ENCODE measurements at places on chromosomes 3 and 15.

DNA sequence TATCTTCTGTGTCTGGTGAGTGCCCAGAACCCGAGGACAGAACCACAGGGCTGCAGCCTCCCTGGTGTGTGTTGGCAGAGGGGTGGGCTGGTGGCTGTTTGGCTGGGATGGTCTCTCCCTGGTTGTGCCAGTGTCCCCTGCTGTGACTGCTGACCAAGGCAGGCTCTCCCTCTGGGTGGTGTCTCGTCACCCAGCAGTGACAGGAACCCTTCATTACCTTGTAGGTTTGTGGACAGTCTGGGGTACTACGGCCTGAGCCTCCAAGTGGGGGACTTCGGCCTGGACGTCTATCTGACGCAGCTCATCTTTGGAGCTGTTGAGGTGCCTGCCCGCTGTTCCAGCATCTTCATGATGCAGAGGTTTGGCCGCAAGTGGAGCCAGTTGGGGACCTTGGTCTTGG, 6.4 kb upstream of the SLC22A14 start:
- no peak for DNase-seq

DNA sequence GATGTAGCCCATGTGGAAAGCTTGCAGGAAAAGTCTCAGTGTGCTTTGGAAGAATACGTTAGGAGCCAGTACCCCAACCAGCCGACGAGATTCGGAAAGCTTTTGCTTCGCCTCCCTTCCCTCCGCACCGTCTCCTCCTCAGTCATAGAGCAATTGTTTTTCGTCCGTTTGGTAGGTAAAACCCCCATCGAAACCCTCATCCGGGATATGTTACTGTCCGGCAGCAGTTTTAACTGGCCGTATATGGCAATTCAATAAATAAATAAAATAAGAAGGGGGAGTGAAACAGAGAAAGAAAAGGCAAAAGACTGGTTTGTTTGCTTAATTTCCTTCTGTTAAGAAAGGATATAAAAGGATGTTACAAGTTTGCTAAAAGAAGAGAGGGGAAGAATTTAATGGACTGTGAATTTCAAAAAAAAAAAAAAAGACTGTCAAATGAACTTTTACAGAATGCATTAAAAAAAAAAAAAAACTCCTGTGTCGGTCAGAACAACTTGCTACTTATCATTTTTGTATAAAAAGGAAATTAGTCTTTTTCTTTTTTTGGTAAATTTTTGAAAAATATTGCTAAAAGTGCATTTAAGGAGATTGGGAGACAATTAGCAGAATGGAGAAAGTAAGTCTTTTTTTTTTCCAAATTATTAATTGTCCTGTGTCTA, 7.0 kb downstream of the NR2F2 start:
- no peak for DNase-seq

DNA sequence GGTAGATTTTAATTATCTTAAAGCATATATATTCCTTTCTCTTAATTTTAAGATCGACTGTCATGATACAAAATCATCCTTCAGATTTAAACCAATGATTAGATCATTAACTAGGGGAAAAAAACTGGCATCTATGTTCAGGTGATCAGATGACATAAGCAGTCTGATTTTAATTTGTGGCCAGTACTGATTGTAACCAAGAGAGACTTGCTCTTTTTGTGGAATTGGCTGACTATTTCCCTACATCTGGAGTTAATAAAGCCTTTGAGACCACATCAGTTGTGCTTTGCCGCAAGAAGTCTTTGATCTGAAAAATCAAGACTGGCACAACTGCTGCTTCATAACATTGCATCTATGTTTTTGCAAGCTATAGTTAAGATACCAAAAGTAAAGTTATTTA, 148.4 kb upstream of the CGNL1 start:
- DNase-seq = no peak

DNA sequence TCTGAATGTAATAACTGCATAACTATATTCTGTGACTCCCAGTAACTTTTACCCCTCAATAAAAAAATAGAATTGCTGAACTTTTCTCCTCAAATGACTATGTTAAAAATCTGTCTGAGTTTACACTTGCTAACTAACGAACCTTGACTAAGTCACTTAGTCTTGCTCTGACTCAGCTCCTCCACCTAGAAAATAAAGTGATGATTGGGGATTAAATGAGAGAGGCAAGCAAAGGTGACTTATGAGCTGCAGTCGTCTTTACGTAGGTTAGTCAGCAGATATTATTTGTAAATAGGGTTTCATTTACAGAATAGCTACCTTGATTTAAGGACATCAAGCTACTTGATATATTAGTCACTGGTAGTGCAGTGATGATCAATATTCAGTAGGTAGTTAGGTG, 476.9 kb downstream of the MECOM start:
- DNase-seq = no peak

- no peak for DNase-seq
These were observed 138.4 kb upstream of the TBL1XR1 start for GRCh38 chr3:177335728-177336127.

- no peak for DNase-seq
These were observed 253.1 kb downstream of the CGGBP1 start for GRCh38 chr3:87805670-87806069.

- DNase-seq = no peak
These were observed 756.4 kb upstream of the NR2F2 start for GRCh38 chr15:95574053-95574452.

DNA sequence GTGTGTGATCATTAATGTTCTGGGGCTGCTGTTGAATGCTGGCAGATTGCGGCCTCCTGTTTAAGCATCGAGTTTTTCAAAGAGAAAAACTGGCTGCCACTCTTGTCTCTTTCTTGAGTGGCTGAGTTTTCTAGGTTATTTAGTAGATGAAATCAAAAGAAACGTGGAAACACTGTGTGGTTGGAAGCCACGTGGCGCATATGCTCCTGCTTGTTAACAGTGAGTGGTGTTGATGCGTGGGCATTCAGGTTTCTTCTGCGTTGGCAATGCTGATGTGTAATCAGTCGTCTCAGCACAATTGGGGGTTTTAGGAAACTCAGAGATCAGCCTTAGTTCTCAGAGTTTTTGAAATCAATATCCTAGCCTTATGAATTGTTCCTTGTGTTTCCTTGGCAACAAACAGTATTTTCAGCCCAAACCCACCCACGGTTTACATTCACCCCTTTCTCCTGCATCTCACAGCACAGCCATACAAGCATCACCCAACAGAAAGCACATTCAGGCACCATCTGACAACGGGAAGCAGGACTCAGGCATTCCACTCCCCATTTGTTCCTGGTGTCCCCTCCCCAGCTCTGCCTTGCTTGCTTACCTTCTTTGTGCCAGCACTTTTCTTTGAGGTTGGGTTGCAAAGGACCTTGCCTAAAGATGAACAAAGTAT, 74.7 kb downstream of the SEC22A start:
- no peak for DNase-seq

DNA sequence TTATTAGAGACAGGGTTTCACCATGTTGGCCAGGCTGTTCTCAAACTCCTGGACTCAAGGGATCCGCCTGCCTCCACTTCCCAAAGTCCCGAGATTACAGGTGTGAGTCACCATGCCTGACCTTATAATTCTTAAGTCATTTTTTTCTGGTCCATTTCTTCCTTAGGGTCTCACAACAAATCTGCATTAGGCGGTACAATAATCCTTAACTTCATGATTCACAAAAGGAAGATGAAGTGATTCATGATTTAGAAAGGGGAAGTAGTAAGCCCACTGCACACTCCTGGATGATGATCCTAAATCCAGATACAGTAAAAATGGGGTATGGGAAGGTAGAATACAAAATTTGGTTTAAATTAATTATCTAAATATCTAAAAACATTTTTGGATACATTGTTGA, 45.0 kb upstream of the TKT start:
- DNase-seq = no peak

- DNase-seq = no peak
These were observed 39.2 kb upstream of the GOLIM4 start for GRCh38 chr3:168134931-168135330.

GRCh38 chr3:50612970-50613846, 1.6 kb upstream of the CISH start:
- no peak for DNase-seq

DNA sequence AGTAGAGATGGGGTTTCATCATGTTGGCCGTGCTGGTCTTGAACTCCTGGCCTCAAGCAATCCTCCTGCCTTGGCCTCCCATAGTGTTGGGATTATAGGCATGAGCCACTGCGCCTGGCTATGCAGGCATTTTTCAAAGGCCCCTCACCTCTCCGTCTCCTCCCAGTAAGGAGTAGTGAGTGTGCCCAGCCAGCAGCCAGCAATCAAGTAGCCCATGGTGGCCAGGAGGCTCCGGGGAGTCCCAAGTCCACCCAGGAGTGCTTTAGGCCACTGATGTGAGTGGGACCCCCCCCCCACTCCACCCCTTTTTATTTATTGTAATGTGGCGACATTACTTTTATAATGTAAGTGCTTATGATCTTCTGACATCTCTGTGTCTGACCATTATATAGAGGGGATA, 8.1 kb downstream of the ISG20 start:
- no peak for DNase-seq

GRCh38 chr3:136990826-136991225, 33.0 kb downstream of the IL20RB start:
- no peak for DNase-seq

- no peak for DNase-seq
These were observed 138.9 kb upstream of the SLC7A14 start for GRCh38 chr3:170724599-170725280.

- DNase-seq = no peak
These were observed 108.0 kb downstream of the MFSD1 start for GRCh38 chr3:158909870-158910269.

DNA sequence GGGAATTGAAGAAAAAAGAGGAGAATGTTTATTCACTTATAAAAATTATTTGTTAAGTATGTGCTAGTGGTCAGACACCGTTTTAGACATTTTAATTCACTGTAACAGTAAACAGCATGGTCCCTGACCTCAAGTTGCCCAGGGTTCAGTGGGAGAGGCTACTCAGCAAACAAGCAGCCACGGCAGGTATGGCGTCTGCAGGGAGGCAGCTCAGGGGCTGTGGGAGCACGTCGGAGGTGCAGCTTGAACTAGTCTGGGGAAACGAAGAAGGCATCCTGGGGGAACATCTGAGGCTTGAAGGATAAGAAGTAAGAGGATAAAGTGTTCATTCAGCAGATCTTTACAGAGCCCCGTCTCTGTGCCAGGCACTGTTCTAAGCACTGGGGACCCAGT, 66.0 kb downstream of the CRTC3 start:
- no peak for DNase-seq

- DNase-seq = no peak
These were observed 159.6 kb upstream of the KCNH8 start for GRCh38 chr3:18988614-18989229.

- no peak for DNase-seq
These were observed 25.0 kb downstream of the GMPS start for GRCh38 chr3:155895379-155895900.

Measured in GM18507 (cell line).